HCEC 1CT (cell line): ENCODE measurements at places on chromosomes 3 and 15.

- DNase-seq, result no peak
Observed at GRCh38 chr15:25774871-25775270, 88.3 kb downstream of the ATP10A start.

DNA sequence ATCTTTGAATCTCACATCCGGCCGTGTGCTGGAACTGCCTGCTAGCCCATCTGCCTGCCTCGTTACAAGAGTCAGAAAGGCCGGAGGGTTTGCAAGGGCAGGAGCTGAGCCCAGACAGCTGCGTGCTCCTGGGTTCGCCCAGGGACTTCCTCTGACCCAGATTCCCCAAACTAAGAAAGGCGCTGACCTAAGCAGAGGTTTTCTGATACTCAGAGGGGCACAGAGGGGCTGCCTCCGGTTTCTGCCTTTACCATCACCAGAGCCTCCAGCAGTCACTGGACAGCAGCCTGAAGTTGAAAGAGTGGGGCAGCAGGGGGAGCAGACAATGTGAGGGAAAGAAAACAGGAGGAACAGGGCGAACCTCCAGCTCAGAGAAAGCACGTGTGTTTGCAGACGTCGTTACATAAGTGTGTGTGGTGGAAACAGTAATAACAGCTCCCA lies 33.4 kb upstream of the RAD18 start:
- DNase-seq, result peak; percentile 45

DNA sequence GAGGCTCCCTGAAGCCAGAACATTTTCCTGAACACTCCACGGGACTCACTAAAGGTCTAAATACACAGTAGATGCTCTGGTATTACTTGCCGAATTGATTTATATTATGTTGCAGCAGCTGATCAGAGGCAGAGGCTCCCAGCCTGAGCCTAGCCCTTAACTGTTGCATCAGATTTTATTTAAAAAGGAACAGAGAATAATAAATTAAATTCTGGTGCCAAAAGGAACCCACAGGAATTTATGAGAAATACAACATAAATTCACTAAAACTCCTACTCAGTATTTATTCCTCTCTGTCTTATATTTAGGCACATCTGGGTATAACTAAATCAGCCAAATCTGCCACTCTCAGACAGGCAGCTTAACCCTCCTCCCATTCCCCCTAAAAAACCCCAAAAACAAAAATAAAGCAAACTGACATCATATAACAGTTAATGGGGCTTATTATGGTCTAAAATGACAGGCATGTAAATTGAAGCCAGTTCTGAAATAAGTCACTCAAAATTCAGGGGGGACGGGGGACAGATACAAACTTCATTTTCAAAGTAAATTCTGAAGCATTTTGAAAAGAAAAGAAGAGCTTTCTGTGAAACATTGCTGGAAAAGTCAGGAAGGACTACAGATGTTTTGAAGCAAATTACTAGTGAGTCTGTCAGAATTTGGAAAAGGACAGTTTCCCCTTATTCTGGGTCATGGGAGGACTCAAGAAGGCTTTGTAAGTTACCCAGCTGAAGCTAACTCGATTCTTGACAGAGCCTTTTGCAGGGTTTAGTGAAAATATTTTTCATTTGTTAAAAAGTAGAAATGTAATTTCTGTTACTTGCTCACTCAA lies 53.8 kb upstream of the CORO2B start:
- peak; percentile 73 for DNase-seq

DNA sequence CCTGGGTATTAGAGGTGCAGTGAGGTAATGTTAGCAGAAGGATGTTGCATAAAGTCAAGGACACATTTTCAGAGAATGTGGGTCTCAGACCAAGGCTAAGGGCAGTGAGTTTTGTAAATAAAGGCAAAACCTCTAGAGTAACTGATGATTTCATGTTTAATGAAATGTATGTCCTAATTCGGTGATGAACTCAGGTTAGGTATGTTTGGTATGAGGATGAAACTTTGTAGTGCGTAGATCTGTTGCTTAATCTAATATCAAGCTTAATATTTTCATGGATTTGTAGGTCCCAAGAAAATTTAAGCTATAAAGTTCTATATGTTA lies 3.6 kb downstream of the USP50 start:
- peak; percentile 33 for DNase-seq

DNA sequence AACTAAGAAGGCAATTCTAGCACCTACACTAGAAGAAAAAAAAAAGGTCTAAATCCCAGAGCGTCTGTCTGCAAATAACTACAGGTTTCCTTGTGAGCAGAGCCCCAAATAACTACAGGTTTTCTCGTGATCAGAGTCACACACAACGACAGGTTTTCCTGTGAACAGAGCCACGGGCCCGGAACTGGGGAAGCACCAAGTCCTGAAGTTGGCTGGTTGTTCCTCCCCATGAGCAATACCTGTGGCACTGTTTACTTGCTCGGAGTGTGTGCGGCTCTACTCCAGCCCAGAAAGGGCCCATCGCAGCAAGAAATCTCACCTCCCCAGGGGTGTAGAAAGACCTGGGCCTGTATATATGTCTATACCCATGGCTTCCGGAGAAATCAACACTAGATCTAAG lies 644 bp upstream of the MASP1 start:
- DNase-seq, result no peak

DNA sequence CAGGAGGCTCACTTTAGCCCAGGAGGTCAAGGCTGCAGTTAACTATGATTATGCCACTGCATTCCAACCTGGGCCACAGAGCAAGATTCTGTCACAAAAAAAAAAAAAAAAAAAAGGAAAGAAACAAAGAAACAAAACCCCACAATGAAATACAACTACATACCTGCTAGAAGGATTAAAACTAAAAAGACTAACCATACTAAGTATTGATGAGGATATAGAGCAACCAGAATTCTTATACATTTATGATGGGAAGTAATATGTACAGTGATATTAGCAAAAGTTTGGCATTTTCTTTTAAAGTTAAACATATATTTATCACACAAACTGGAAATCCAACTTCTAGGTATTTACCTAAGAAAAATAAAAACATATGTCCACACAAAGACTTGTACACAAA lies 40.2 kb upstream of the FOXB1 start:
- DNase-seq, result no peak

DNA sequence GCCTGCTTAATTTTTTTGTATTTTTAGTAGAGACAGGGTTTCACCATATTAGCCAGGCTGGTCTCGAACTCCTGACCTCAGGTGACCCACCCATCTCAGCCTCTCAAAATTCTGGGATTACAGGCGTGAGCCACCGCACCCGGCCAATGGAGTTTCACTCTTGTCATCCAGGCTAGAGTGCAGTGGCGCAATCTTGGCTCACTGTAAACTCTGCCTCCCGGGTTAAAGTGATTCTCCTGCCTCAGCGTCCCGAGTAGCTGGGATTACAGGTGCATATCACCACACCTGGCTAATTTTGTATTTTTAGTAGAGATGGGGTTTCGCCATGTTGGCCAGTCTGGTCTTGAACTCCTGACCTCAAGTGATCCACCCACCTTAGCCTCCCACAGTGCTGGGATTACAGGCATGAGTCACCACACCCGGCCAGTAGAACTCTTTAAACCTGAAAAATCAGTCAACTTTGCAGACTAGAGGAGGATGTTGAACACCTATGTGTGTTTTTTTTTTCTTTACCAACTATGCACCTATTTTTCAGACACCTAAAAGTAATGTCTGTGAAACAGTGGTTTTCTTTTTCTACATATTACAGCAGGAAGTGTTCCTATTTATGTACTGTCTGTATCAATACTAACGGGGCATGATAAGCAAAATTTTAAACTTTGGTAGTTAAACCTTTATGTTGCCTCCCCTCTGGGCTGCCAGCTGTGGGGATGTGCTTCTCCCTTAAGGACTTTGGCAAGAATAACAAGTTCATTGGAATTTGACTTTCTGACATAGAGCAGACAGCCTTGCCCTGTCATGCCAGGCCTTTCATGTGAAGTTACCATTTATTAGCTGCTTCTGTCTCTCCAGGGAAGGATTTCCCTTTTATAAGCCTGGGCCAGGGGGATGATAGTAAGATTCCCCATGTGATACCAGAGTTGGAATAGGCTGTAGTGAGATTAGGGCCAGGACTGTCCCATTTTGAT lies 8.1 kb downstream of the ARIH2 start:
- DNase-seq, result peak; percentile 21

DNA sequence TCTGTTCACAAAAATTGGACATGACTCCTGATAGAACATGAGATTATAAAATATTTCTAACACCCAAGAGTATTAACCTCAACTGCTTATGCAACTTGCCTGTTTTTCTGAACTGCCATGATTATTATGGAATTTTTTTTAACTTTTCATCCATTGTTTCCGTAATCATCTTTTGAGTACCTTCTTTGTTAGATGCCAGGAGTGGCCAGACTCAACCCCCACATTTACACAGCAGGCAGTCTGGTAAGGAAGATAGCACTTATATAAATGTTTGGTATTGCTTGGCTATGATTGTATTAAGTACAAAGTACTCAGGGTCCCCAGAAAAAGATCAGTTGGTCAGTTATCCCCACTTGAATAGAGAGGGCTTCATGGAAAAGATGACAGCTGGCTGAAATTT lies 74.3 kb downstream of the CRYBG3 start:
- no peak for DNase-seq

DNA sequence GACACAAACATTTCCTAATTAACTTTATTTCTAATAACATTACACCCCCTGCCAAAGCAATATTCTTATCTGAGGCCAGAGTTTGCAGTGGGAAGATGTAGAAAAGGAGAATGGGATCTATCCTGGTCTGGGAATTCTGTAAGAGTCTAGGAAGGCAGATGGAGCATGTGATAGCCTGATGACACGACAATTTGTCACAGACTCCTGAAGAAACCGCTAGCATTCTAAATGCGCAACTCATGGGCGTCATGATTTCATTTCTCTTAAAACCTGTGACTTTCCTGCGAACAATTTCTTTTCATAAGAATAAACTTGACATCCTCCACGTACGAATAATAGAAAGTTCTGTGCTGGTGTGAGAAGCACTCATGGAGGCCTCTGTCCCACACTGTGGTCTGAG lies 72.9 kb upstream of the ATP10A start:
- DNase-seq, result no peak

DNA sequence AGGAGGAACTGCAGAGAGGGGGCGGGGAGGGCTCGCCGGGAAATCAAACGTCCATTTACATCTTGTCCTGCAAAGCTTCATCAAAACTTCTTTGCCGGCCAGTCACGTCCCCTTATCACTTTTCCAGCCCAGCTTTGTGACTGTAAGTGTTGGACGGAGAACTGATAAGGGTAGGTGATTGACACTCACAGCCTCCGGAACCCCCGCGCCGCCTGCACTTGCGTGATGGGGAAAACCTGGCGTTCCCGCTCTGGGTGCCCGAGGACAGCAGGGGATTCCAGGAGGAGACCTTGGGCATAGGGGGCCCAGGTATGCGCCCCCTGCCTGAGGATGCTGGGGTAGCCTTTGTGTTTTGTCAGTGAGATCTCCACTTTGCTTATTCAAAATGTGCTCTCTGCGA lies 72.8 kb upstream of the ANKRD34C start:
- DNase-seq, result no peak

DNA sequence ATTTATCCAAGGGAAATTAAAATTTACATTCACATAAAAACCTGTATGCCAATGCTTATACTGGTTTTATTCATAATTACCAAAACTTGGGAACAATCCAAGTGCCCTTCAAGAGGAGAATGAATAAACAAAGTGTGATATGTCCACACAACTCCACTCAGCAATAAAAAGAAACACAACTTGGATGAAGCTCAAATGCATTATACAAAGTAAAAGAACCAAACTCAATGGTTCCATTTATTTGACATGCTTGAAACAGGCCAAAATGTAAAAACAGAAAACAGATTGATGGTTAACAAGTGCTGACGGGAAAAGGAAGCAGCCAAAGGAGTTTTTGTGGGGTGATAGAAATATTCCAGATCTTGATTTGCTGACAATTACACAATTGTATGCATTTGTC lies 23.5 kb downstream of the OCA2 start:
- DNase-seq, result no peak

DNA sequence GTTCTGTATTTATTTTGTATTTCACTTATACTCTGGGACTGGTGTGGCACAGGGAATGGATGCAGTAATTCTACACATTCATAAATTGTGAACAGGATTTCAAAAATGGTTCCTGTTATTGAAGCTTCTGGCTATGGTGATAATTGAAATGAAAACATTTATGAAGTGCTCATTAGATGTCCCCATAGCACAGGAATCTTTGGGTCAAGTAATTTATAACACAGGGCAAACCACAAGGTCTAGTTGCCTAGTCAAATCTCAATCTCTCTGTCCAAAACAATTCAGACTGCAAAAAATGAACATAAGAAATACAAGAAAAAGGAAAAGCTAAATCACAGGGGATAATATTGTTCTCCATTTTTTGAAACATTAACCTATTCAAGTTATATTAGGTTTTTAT lies 117.5 kb upstream of the PTPRG start:
- DNase-seq, result no peak

GRCh38 chr15:63809452-63809851 lies 24.3 kb downstream of the HERC1 start:
- no peak for DNase-seq

GRCh38 chr3:157912514-157913451 lies 193.4 kb downstream of the SHOX2 start:
- peak; percentile 26 for DNase-seq

DNA sequence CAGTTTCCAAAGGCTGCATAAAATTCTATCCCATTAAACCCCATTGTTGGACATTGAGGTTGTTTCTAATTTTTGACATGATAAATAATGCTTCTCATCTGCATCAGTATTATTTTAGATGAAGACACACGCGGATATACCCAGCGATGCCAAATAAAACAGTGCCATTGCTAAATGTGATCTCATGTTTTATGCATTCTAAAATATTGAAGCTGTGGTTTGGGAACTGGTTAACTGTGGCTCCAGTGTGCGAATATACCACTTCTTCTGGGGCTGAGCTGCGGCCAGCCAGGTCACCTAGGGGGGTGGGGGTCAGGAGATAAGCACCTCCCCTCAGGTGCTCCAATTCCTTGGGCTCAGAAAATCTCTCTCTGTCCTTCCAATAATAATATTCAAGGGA lies 230.0 kb downstream of the ADAMTS9 start:
- DNase-seq, result no peak

DNA sequence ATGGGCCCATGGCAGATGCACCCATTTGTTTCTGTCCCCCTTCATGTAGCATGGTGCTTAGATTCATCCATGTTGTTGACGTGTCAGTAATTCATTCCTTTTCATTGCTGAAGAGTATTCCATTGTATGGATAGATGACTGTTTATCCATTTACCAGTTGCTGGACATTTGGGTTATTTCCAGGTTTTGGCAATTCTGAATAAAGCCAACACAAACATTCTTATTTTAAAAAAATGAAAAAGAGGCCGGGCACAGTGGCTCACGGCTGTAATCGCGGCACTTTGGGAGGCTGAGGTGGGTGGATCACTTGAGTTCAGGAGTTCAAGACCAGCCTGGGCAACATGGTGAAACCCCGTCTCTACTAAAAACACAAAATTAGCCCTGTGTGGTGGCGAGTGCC lies 18.7 kb upstream of the TATDN2 start:
- DNase-seq, result no peak

GRCh38 chr15:67504056-67504455 lies 16.9 kb upstream of the C15orf61 start:
- no peak for DNase-seq

- DNase-seq, result no peak
Observed at GRCh38 chr3:168991803-168992202, 671.7 kb downstream of the MECOM start.
